ENCODE measurements at places on chromosomes 3 and 15. TPM values are rescaled to one million over a fixed set of nuclear protein-coding genes. Genes with fewer than 3 reads are reported as not detected.

- no peak for DNase-seq
- H3K4me3 ChIP-seq, result no peak overlapping the region
- H3K27me3 ChIP-seq, result peaks cover 2% of the 10 kb centered on the region
These were observed 115.0 kb upstream of the PTPRG start for GRCh38 chr3:61446341-61446740.

DNA sequence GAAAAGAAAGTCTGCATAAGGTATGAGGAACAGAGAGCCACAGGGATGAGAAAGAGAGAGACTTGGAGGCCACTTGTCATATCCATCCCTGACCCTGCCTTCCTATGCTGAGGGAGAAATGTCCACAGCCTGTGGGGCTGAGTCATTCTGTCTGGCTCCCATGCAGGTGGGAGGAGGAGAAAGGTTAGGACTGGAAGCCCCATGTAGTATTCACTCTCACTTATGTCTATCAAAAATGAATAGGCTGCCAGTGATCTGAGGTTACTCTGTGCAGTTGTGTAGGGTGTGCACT, 71.3 kb downstream of the RAB11A start:
- no peaks in the 10 kb centered on the region for H3K36me3 ChIP-seq
- no peak overlapping the region for H3K27ac ChIP-seq
- DNase-seq, result peak; percentile 25
- H3K27me3 ChIP-seq, result no peaks in the 10 kb centered on the region

DNA sequence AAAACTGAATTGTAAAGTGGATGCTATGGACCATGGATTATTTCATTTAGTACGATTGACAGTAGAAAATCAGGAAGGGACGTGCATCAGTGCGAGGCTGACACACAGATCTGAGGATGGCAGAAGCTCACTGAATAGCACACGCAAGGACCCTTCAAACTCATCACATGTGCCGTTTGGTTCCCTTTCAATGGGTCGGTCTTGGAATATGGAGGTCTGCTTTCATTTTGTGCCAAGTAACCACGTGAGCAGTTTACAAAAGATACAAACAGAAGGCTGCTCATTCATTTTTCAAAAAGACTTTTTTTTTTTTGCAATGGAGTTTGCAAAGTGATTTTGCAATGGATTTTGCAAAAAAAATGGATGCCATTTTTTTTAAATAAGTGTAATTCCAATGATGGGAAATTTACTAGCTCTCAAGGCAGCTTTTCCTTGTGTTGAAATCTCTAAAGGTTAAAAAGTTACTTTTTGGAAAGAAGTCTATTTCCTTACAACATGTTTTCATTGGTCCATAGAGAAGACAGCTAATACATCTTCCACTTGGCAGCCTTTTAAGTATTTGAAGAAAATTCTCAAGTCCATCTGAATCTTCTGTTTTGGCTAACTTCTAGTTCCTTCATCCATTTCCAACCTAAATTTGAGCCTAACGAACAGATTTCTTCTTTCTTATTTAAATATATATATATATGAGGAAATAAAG, 392.3 kb upstream of the TPRG1 start:
- H3K36me3 ChIP-seq, result no peaks in the 10 kb centered on the region
- H3K4me1 ChIP-seq, result peaks cover 14% of the 10 kb centered on the region

The SLC6A20 gene
- total RNA-seq, result not detected

The SCN5A gene
- total RNA-seq, result 13.1 TPM

- no peak overlapping the region for H3K4me3 ChIP-seq
- H3K4me1 ChIP-seq, result no peaks in the 10 kb centered on the region
- H3K27me3 ChIP-seq, result no peaks in the 10 kb centered on the region
- H3K27ac ChIP-seq, result no peak overlapping the region
- DNase-seq, result no peak
These were observed 57.1 kb upstream of the BCL6 start for GRCh38 chr3:187802203-187802927.

DNA sequence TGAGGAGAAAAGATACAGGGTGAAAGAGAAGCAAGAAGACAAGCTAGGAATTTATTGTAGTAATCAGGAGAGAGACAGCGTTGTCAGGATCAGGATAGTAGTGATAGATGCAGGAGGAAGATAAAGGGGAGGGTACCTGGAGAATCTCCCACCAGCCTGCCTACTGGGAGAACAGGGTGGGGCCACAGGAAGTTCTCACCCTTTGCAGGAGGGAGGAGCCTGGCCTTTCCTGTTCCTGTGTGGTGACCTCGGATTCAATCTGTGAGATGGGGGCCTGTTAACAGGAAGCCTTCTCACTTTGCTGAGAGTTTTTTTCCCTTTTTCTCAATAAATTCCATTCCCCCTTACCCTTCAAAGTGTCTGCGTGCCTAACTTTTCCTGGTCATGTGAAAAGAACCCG, 37.6 kb downstream of the GMPS start:
- H3K27me3 ChIP-seq, result no peaks in the 10 kb centered on the region
- no peak overlapping the region for H3K27ac ChIP-seq
- H3K4me1 ChIP-seq, result peaks cover 7% of the 10 kb centered on the region
- peaks cover 2% of the 10 kb centered on the region for H3K36me3 ChIP-seq
- no peak for DNase-seq

The MORF4L1 gene
- total RNA-seq, result 417 TPM

All from endothelial cell of umbilical vein (primary cell).